ENCODE measurements at places on chromosomes 7 and 10. TPM values are rescaled to one million over a fixed set of nuclear protein-coding genes. Genes with fewer than 3 reads are reported as not detected.

Gene LIPN
- not detected for total RNA-seq

Gene SORCS3
- total RNA-seq = not detected

Gene ADRB1
- 0.50 TPM for total RNA-seq

Gene TEX36
- not detected for total RNA-seq

Gene CPA2
- not detected for total RNA-seq

Gene CPED1
- 0.27 TPM for total RNA-seq

Gene ACBD7
- total RNA-seq = 0.80 TPM

Gene TMEM229A
- not detected for total RNA-seq

Gene SPDYE11
- total RNA-seq = not detected

Gene CAV2
- not detected for total RNA-seq

Gene GRM3
- not detected for total RNA-seq

Gene IRF5
- total RNA-seq = 7.8 TPM

Gene CRYGN
- total RNA-seq = not detected

Gene CTAGE8
- total RNA-seq = 0.58 TPM

Gene SLC29A3
- total RNA-seq = 8.2 TPM

Gene EEPD1
- total RNA-seq = 0.66 TPM

Gene CYP3A7
- not detected for total RNA-seq

Gene PVRIG
- 24.5 TPM for total RNA-seq

Gene KLF14
- not detected for total RNA-seq

Gene MMP21
- total RNA-seq = 0.11 TPM

Gene UNCX
- total RNA-seq = not detected

Gene NPSR1
- total RNA-seq = not detected

Gene ZNF365
- total RNA-seq = 0.53 TPM

Gene KIF5B
- 98.5 TPM for total RNA-seq

Gene LMOD2
- total RNA-seq = not detected

Gene ACTL6B
- total RNA-seq = not detected

Gene SH2D4B
- total RNA-seq = 0.11 TPM

Gene CEP55
- 41.2 TPM for total RNA-seq

Gene ELOVL3
- not detected for total RNA-seq

Gene PRR15
- total RNA-seq = not detected

Gene UCN3
- not detected for total RNA-seq

Gene FFAR4
- not detected for total RNA-seq

Gene ZSWIM8
- 54.3 TPM for total RNA-seq

Gene PTER
- 26.0 TPM for total RNA-seq

Gene GIMAP6
- 44.9 TPM for total RNA-seq

Gene EPHA1
- total RNA-seq = 3.1 TPM

Gene CAMK2G
- total RNA-seq = 17.5 TPM

Gene UTF1
- total RNA-seq = not detected

Gene PFKP
- total RNA-seq = 187 TPM

Gene MMD2
- not detected for total RNA-seq

Gene LIPM
- total RNA-seq = not detected

Gene GPRIN2
- total RNA-seq = not detected

Gene AGR3
- total RNA-seq = not detected

Gene OR9A2
- total RNA-seq = not detected

Gene SEMA3D
- total RNA-seq = not detected

Gene ZNRF2
- total RNA-seq = 12.4 TPM

Gene CNNM1
- 0.11 TPM for total RNA-seq

Gene HOXA9
- not detected for total RNA-seq

Gene PAPOLB
- total RNA-seq = not detected

Gene C10orf90
- not detected for total RNA-seq

Gene ADAMTS14
- not detected for total RNA-seq

Measured in CD8-positive, alpha-beta memory T cell (primary cell).